CD4-positive, alpha-beta T cell treated with Interleukin-1 beta for 1 hour (primary cell): ENCODE measurements at places on chromosomes 13 and 19.

- no peak for DNase-seq
Observed at GRCh38 chr19:18859676-18860301, 28.0 kb downstream of the UPF1 start.

DNA sequence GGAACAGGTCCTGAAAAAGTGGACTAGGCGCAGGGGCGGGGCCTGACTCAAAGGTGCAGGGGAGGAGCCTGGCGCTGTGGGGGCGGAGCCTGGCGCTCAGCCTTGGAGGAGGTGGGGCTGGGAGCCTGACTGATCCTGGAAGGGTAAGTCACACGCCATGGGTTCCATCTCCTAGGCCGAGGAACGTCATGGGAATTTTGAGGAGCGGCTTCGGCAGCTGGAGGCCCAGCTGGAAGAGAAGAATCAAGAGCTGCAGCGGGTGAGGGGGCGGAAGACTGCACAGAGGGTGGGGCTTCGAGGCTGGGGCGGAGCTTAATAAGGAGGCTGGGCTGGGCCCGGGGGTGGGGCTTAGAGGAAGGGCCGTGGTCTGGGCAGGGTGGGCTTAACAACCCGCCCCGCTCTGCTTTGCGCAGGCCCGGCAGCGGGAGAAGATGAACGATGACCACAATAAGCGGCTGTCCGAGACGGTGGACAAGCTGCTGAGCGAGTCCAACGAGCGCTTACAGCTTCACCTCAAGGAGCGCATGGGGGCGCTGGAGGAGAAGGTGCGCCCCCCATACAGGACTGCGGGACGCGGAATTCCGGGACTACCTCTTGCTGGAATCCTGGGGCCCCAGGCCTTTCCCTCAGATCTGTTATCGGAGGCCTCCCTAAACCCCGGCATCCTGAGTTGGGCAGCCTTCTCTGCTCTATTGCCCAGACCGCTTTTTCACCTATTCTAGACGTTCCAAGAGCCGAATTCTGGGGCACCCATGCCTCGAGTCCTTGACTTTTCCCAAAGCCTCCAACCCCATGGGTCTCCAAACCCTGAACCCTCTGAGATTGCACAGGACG lies 14.5 kb downstream of the PPFIA3 start:
- peak; percentile 58 for DNase-seq

- peak; percentile 86 for DNase-seq
Observed at GRCh38 chr19:35066691-35067563, 25.4 kb downstream of the HPN start.

GRCh38 chr13:89227356-89227755 lies 1556.2 kb downstream of the SLITRK5 start:
- DNase-seq = no peak

- no peak for DNase-seq
Observed at GRCh38 chr13:47133011-47133445, 236.2 kb upstream of the HTR2A start.

DNA sequence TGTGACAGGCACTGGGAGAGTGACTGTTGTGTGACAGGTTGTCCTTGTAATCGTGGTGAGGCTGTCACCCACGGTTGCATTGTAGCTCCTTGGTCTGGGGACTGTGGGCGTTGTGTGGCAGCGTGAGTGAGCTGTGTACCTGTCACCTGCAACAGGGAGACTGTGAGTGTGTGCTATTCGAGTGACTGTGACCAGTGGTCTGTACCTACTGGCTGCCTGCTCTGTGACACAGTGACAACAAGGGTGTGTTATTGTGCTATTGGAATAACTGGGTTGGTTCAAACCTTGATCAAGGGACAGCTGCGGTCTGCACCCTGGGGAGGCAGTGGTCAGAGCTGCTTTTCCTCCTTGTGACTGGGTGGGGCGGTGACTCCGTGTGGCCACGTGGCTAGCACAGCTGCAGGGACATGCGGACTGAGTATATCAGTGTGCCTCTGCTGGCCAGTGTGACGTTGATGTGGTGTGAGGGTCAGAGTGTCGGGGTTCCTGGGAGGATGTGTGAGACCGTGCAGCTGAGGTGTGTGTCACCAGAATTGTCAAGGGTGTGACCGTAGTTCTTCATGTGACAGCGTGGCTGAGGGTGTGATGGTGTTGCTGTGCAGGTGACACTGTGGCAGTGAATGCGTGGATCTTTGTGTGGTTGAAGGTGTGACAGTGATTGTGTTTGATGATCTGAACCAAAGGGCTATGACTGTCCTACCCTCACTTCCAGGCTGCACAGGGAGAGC lies 10.1 kb upstream of the NFIX start:
- DNase-seq = peak; percentile 59

DNA sequence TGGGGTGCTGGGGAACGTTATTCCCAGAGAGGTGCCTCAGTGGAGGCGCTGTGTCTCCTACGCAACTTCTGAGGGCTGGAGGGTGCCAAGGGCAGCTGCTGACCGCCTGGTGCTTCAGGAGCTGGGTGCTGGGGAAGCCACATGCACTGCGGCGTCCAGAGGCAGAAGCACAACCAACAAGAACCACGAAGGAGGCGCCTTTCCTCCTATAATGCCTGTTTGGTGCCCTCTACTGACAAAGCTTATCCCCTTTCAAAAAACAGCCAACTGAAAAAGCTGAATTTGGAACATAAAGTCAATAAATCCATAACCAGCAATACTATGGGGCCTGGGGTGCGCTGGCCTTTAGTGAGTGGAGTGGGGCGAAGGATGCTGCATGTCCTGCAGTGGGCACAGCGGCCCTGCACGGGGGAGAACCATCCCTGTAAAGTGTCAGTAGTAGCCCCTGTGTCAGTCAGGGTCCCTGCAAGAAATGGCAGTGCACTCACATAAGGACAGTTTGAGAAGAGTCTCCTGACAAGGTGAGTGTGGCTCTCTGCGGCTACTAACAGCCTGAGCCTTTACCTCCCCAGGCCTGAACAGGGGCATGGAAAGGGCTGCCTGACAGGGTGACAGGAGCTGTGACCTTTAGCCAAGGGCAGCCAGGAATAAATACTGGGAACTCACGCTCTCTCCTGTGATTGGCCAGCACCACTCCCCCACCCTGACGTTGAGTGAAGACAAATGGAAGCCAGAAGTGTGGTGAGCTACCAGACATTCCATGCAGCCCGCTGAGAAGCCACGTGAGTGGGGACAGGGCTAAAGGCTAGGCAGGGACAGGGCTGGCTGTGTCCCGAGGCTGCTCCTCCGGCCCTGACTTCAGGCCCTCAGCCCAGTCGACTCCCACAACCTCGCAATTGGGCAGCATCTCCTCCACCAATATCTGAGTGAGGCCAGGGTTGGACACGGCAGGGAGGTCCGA lies 4.5 kb upstream of the B3GNT8 start:
- peak; percentile 45 for DNase-seq

DNA sequence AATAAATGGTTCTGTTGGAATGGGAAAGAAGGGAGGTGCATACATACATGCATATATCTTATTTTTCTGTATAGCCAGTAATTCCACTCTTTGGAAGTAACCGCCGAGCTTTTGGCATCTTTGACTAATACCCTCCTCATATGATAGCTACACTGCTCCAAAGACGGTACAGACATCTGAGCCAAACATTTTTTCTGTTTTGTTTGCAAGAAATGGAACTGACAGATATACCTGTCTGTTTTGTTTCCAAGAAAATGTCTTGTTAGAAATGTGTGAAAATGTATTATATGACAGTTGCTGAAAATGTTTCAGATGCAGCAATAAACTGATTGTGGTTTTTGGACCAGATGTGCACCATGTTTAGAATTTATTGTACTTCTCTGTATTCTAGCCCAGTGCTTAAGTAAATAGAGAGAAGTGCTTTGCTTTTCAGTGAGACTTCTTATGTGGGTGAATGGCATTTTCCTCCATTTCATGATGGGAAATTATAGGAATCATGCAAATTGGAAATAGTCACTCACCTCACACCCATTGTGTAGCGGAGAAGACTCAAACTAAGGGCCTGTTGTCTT lies 396.9 kb downstream of the KCNRG start:
- DNase-seq = no peak

- no peak for DNase-seq
Observed at GRCh38 chr19:2132731-2133490, 18.5 kb downstream of the AP3D1 start.

- no peak for DNase-seq
Observed at GRCh38 chr19:42206871-42207755, 10.4 kb downstream of the DEDD2 start.

DNA sequence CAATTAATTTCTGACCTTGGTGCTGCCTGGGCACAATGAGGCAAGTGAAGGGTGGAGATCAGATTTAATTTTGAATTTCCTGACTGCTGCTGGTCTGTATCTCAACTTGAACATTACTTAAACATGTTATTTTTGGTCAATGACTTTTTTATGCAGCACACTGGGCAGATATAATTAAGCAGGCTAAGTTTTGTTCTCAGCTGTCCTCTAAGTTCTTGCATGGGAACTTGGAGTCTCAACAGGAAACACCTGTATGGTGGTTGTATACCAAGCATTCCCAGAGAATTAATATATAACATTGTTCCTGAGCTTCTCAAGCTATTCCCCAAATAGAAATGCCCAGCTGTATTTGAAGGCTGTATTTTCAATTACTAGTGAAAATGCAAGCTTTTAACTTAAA lies 113.5 kb upstream of the EDNRB start:
- DNase-seq = no peak

DNA sequence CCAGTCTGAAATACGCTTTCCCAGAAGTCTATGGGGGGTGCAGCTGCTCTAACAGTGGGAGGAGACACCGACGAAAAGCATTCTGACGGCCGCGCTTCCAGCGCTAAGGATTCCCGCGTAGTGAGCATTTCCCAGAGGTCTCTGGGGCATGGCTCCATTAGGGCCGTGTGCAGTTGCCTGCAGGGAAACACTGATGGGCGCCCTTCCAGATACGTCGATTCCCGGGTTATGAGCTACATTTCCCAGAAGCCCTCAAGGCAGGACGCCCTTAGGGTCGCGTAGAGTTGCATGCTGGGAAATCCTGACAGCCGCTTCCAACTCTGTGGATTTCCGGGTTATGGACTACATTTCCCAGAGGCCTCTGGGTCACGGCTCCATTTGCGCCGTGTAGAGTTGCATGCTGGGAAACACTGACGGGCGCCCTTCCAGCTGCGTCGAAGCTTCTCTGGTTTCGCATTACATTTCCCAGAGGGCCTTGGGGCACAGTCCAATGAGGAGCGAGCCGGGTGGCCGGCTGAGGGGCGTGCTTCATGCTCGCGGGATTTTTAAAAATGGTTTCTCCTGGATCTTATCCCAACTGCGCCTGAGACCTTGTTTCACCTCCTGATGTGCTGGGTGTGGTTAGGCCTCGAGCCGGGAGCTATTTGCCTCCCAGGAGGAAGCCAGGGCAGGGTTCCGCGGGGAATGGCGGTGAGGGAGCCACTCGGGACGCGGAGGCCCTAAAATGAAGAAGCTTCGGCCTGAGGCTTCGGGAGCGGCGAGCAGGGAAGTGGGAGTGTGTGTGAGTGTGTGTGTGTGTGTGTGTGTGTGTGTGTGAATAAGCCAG lies 17.2 kb upstream of the ZNF331 start:
- peak; percentile 94 for DNase-seq
